Activated T-cell treated with anti-CD3 and anti-CD28 coated beads for 48 hours (primary cell): ENCODE measurements at places on chromosomes 1 and 21.

DNA sequence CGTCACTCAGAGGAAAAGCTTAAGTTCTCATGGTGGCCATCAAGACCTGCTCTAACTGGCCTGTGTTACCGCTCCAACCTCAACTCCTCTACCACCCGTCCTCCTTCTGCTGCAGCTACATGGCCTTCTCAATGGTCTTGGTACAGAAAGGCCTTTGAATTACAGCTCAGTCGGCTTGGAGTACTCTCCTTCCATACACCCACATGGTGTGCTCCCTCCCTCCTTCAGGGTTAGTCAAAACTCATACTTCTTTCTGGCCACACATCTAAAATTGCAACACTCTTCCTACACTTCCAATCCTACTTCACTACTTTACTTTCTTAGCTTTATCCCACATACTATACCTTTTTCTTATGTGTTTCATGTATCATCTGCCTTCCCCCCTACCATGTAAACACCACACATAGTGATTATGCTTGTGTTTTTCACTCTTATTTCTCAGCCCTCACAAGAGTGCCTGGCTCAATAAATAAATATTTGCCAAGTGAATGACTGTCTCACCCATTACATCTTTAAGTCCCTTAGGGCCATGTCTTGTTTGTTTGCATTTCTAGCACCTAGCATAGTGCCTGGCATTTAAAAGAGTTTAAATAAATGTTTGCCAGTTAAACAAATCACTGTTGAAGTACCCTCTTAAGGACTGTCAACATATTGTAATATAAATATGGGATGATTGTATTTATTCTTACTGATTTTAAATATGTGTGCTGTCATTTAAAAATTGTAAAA lies 37.6 kb upstream of the HMCN1 start:
- DNase-seq, result no peak

DNA sequence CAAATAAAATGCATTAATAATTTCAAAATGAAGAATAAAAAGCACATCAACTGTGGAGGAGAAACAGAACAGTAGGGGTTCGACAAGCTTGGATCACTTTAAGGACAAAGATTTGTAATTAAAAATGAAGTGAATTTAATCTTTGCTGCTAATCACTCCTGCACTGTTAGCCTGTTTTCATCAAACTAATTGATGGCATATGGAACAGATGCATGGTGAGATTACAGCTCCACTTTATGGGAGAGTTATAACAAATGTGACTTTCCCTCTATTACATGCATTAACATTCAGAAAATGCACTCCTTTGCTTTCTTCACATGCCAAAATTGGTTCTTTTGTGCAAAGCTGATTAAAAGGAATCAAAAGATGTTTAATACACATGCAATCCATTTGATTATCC lies 207.2 kb upstream of the C21orf91 start:
- DNase-seq, result no peak

GRCh38 chr1:162892906-162893611 lies 32.1 kb upstream of the CCDC190 start:
- DNase-seq, result no peak

GRCh38 chr1:12458571-12458970 lies 159.4 kb downstream of the DHRS3 start:
- DNase-seq, result no peak

- DNase-seq, result no peak
These were observed 241.9 kb upstream of the RUNX1 start for GRCh38 chr21:35291034-35291433.

- DNase-seq, result no peak
These were observed 313.5 kb downstream of the DISC1 start for GRCh38 chr1:231940116-231940515.

GRCh38 chr1:10795276-10796021 lies 997 bp downstream of the CASZ1 start:
- DNase-seq, result no peak

DNA sequence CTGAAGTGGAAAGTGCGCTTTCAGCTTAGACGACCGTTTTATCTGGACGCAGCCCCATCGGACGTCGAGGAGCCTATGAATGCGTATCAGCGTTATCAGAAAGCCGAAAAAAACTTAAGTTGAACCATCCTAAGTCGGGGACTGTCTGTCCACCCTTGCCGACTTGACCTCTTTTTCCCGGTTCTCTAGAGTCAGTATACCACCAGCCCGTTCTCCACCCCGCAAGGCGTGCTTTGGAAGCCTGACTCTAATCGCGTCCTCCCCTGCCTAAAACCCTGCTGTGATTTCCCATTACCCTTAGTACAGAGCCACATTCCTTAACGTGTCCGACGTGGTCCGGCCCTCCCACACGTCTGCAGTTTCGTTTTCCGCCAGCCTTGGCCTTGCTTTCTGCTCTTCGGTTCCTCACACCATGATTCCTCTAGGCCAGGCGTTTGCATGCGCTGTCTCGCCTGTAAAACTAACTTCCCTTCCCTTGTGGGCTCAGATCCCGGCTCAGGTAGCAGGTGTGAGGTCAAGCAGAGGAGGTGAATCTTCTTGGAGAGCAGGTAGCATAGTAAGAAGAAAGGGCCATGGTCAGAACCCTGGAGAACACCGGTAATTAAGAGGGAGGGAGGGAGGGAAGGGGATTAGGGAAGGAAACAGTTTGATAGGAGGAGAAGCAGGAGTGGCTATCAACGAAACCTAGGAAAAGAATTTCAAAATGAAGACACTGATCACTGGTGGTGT lies 865 bp downstream of the ADPRS start:
- DNase-seq, result no peak

- no peak for DNase-seq
These were observed 68.4 kb upstream of the FBXO28 start for GRCh38 chr1:224045556-224045955.

GRCh38 chr1:241591317-241591716 lies 48.9 kb downstream of the CHML start:
- DNase-seq, result no peak

- no peak for DNase-seq
These were observed 268.2 kb upstream of the NR5A2 start for GRCh38 chr1:199759268-199759730.

DNA sequence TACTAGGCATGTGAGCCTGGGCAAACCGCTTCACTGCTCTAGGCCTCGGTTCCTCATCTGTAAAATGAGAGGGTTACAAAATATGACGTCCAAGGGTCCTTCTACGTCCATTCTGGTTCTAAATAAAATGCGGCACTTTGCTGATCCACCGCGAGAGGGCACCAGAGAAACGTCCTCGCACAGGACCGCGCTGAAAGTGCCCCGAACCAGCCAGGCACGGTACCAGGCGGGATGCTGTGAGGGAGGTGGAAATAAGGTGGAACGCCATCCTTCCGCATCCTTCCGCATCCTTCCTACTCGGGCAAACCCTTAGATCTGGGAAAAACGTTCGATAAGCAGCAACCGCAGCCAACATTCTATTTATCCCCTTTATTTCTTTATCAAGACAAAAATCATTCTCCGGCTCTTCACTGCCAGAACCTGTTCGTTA lies 60.3 kb upstream of the KRTAP19-8 start:
- DNase-seq, result peak; percentile 66

GRCh38 chr1:14220811-14221210 lies 377.7 kb upstream of the KAZN start:
- DNase-seq, result no peak

DNA sequence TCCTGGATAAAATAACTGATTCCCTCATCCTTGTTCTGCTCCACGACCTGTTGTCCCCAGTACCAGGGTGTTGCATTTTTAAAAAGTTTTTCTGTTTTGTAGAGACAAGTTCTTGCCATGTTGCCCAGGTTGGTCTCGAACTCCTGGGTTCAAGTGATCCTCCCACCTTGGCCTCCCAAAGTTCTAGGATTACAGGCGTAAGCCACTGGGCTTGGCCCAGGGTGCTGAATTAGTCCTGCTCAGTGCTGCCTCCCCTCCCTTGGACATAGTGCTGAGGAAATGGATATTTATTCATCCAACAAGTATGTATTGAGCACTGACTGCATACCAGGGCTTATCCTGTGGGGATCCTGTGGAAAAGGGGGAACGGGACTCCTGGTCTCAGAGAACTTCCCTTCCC lies 126.4 kb downstream of the PTPRU start:
- DNase-seq, result no peak

DNA sequence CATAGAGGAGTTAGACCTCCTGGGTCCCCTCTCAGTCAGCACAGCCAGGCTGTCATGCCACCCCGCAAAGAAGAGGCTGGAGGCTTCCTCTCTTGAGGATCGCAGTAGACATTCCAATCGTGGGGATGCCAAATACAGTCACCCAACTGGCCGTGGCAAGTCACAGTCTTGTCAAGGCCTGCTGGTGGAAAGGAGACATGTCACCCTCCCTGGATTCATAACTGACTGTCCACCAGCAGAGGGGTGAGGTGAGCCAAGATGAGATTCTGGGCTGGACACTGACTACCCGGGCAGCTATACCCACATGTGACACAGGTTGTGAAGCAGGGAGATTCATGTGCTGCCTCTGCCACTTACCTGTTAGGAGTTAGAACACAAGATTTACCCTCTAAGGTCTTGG lies 123.5 kb upstream of the NGF start:
- DNase-seq, result no peak
